ENCODE measurements at places on chromosomes 7 and 10.

DNA sequence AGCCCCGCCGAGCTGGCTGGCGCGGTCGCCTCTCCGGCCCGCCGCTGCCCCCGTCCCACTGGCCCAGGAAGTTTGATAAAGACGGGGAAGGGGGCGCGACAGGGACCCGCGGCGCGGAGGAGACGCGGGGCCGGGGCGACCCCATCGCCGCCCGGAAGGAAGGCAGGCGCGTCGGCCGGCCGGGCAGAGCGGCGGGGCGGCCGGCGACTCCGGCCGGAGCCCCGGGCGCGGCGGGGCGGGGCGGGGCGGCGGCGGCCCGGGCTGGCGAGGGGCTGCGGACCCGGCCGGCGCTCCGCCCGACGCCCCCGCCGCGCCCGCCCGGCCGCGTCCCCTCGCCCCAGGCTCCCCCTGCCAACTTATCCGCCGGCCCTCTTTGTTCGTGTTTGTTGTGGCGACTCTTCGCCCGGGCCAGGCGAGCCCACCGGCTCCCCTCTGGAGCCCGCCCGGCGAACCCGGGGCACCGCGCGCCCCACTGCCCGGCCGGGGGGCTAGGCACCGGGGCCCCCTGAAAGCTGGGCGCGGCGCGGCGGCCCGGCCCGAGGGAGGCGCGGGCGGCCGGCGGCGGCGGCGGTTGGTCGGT is 571 bp downstream of the KDM7A start:
- DNase-seq: no peak

DNA sequence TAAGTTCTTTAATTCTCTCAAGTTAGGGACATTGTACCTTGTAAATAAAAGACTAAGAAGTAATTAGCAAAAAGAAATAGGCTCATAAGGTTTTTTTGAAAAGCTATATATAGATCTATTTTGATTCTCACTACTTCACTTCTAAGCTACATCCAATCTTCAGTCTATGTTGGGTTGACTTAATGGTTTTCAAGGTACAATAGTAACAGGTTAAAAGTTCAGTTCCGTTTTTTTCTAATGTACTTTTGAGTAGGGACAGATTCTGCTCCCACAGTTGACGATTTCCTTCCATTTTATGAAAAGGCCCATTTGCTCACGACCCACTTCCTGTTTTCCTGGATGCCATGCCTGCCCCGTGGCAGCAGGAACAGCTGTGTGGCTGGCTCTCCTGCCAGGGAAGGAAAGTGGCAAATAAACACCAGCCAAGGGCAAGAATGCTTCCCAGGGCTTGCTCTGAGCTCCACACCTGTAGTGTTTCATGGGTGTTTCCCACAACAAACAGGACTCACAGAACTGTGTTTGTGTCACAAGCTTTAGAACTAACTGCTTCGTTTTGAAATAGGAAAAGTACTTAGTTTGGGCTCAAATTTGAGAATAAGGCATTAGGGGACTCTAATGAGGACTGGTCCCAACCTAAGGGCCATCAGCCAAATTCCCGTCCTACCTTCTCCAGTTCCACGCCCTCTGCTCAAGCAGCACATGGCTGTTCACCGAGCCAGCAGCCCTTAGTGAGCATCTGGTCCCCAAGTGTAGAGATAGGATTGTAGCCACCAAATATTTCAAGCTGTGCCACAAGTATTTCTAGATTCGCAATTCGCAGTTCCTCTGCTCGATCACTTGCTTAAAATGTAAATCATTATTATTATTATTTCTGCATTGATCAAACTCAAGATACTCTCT is 240.7 kb downstream of the COBL start:
- no peak for DNase-seq

GRCh38 chr7:73834626-73835191 is 3.9 kb downstream of the CLDN4 start:
- no peak for DNase-seq

GRCh38 chr10:49397036-49397999 is 1.4 kb upstream of the DRGX start:
- peak; percentile 6 for DNase-seq

GRCh38 chr7:3606436-3606835 is 305.4 kb downstream of the SDK1 start:
- no peak for DNase-seq

Data from hematopoietic multipotent progenitor cell treated with erythropoietin and hydrocortisone succinate and interleukin-3 and kit ligand, for 6 days (in vitro differentiated cells).